ENCODE measurements at places on chromosomes 13 and 19.

GRCh38 chr19:2869618-2870017 lies 2.5 kb downstream of the ZNF556 start:
- no peak for DNase-seq

DNA sequence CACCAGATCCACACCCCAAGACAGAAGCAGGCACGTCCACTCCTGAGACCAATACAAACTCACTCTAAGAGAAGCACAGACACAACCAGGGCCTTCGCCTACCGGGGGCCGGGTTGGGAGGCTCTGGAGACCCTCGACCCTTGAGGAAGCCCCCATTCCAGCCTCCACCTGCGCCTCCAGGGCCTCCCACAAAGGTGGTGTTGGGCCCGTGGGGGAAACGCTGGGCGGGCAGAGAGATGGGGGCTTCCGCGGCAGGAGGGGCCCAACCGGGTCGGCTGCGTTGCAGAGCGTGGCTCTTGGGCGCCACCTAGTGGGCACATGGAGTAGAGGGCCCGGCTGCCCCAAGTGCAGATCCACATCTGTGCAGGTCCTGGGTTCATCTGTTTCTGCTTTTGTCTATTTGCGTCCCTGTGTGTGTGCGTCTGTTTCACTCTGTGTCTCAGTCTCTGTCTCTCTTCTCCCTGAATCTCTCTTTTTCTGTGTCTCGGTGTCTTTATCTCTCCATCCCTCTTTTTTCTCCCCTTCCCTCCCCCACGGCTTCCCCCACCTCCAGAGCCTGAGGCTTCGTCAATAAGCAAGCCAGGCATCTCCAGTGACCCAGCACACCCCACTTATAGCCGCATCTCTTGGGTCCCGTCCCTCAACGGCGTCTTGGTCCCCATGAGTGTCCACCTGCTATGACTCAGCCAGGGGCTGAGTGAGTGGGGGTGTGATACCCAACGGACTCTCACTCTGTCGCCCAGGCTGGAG lies 10.5 kb upstream of the TINCR start:
- DNase-seq, result peak; percentile 89

DNA sequence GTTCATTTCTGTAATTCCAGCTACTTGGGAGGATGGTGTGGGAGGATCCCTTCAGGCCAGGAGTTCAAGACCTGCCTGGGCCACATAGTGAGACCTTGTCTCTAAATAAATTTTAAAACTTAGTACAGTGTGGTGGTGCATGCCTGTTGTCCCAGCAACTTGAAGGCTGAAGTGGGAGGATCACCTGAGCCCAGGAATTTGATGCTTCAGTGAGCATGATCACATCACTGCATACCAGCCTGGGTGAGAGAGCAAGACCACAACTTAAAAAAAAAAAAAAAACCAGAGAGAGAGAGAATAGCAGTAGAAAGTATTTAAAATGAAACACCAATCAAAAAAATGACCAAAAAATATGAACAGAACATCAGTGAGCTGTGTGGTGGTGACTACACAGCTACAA lies 7.1 kb upstream of the ZNF823 start:
- no peak for DNase-seq

DNA sequence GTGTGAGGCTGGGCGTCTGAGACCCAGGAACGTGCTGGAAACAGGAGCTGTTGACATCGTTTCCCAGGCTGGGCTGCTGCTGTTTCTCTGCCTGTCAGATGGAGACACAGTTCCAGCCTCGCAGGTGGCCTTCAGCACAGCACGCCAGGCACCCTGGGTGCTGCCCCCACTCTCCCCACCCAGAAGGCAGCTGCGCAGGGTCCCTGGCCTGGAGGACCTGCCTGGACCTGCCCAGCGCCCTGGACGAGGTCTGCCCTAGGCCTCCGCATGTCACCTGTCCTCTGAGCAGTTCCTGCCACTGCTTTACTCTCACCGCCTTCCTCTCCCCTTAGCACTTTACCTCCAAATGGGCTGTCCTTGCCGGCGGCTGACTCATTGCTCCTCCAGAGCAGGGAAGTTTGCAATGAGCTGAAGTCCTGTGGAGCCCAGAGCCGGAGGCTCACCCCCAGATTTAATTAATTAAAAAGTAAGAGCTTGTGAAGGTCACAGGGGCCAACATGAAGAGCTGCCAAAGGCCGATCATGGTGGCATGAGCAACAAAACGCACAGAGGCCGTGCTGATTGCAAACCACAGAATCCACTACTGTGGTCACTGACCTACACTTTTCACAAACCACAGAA lies 32.2 kb downstream of the C13orf46 start:
- no peak for DNase-seq

GRCh38 chr19:49157445-49158224 lies at the start of gene TRPM4:
TSS of gene TRPM4 (plus strand) at chr19:49157792. CDS start at chr19:49157867, 75 bp downstream.
- no peak for DNase-seq

- no peak for DNase-seq
These were observed 239.8 kb downstream of the COG6 start for GRCh38 chr13:39895254-39895653.

DNA sequence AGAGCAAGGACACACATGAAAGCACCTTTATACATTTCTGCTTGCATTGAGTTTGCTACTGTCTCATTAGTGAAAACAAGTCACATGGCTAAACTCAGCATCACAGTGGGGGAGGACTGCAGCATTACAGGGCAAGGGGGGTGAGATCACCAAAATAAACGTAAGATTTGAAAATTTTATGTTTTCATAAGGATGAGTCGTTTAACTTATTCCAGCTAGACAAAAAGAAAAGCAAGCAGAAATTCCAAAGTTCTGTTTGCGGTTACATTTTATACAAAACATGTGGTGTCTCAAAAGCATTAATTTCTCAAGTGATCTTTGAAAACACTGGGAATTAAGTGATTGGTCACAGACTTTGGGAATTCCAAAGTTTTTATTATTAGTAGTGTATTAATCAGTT lies 261.4 kb upstream of the RXFP2 start:
- DNase-seq, result no peak

DNA sequence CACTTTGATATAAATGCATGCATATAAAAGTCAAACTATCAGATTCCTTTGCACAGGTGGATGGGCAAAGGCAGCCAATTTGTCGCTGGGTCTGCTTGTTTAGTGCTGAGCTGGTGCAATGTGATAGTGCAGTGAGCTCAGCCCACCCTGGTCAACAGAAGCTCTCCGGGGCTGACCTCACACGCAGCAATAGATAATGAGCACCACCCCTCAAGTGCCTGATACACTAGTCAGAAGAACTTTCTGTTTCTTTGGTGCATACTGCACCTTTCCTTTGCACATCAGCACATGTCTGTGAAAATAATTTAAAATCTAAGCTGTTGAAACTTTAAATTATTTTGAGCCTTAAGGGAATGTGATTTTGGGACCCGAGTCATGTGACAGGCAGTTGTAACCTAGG lies 20.2 kb downstream of the ATP8A2 start:
- no peak for DNase-seq

- no peak for DNase-seq
These were observed 60.6 kb upstream of the SERP2 start for GRCh38 chr13:44312834-44313551.

GRCh38 chr19:35089554-35089953 lies 26.1 kb upstream of the FXYD3 start:
- no peak for DNase-seq

- no peak for DNase-seq
These were observed 6.4 kb downstream of the ARHGEF7 start for GRCh38 chr13:111121506-111121905.

- DNase-seq, result no peak
These were observed 9.4 kb downstream of the CELF5 start for GRCh38 chr19:3233831-3234230.

- DNase-seq, result no peak
These were observed 45.0 kb downstream of the KCTD15 start for GRCh38 chr19:33841685-33842084.
